CD4-positive, alpha-beta T cell treated with Interleukin-21 for 1 hour (primary cell): ENCODE measurements at places on chromosomes 6 and 20.

GRCh38 chr6:43739642-43740091 lies 30.3 kb upstream of the VEGFA start:
- no peak for DNase-seq

DNA sequence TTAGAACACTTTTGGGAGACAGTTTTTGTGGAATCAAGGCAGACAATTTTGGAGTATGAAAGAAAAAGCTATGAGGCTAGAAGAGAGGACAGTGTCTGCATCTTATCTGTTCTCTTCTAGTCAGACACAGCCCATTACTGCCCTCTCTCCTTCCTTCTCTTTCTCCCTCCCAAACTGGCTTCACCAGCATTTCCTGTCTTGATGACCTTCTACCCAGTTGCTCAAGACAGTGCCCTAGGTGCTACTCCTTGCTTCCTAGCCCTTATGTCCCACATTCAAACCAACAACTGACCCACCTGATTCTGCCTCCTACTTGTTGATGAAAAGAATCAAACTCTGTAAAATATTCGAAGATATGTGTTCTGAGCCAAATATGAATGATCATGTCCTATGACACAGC lies 116.4 kb upstream of the RIPOR2 start:
- no peak for DNase-seq

DNA sequence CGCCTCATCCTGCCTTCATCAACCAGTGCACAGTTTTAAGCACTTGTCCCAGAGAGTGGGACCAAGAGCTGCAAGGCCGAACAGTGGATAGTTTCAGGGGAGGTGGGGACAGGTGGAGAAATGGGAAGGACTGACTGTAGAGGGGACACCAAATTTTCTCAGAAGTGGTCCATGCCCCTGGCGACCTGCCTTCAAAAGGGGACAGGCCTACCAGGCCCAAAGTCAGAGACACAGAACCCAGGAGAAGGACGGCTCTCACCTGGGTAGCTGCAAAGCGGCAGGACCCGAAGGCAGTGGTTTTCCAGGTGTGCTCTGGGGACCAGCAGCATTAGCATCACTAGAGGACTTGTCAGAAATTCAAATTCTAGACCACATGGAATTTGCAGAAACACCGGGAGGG lies 5.8 kb downstream of the TFEB start:
- no peak for DNase-seq

- no peak for DNase-seq
Observed at GRCh38 chr20:22794200-22794599, 209.8 kb upstream of the FOXA2 start.

DNA sequence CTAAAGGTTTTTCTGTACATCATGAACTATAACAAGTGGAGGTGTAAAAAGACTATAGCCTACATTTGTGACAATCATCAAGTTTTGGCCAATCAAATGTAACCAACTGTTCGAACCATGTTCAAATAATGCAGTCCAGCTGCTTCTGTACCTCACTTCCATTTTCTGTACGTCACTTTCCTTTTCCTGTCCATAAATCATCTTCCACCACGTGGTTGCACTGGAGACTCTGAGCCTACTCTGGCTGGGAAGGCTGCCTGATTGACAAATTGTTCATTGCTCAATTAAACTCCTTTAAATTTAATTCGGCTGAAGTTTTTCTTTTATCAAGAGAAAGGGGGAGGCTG lies 270.4 kb upstream of the JARID2 start:
- no peak for DNase-seq
